ENCODE measurements at places on chromosomes 2 and 18.

DNA sequence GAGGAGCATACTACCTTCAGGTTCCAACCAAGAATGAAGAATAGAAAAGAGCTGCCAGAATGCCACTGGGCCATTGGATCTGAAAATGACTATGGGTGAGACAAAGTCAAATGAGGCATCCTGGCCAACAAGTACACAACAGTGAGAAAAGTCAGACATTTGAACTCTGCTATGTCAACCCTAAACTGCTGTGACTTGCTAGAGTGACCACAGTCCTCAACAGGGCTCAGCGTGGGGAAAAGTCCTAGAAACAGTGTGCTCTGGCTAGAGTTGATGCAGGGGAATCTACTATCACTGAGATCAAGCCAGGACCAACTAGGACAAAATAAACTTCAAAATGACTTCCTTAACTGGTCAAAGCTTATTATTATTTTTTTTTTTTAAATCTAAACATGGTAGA lies 98.2 kb upstream of the FZD5 start:
- no peak for DNase-seq

- no peak for DNase-seq
Measured at GRCh38 chr2:60414495-60415138, 138.8 kb downstream of the BCL11A start.

- no peak for DNase-seq
Measured at GRCh38 chr2:19673213-19673791, 228.5 kb downstream of the TTC32 start.

- DNase-seq, result no peak
Measured at GRCh38 chr18:55623626-55624025, 35.6 kb upstream of the TCF4 start.

DNA sequence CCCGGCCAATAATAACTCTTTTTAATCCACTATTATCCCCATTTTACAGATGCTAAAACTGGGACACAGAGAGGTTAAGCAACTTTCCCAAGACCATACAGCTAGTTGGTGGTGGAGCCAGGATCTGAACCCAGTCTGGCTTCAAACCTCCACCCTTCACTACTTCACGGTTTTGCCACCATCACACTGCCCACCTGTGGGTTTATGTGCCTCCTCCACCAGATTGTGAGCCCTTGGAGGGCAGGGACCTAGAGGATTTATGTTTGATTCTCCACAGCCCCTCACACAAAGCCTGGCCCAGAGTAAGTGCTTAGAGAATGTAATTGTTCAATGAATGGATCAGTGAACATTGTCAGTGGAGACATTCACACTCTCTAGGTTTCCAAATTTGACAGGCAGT lies 153.4 kb upstream of the MYCN start:
- no peak for DNase-seq

DNA sequence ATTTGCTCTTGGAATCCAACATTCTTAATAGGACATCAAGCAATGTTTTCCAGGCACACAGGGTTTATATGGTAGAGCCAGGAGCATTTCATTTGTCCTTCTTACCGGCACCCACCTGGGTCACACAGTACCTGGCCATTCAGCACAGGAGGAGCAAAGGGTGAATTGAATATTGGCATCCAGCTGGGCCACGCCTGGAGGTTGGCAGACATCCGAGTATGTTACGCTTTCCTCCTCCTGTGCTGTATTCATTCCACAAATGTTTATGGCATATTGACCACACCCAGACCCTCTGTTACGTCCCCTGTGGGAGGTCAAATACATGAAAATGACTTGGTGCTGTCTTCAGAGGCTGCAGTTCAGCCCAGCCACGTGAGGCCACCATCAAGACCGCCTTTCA lies 206.2 kb downstream of the RTP5 start:
- DNase-seq, result no peak
